Stimulated activated CD4-positive, alpha-beta T cell treated with anti-CD3 and anti-CD28 coated beads, Interleukin-4, amount 100 ng/mL, for 4 hours (primary cell): ENCODE measurements at places on chromosomes 1 and 21.

- DNase-seq: no peak
Observed at GRCh38 chr1:28247612-28248272, 11.6 kb upstream of the SESN2 start.

DNA sequence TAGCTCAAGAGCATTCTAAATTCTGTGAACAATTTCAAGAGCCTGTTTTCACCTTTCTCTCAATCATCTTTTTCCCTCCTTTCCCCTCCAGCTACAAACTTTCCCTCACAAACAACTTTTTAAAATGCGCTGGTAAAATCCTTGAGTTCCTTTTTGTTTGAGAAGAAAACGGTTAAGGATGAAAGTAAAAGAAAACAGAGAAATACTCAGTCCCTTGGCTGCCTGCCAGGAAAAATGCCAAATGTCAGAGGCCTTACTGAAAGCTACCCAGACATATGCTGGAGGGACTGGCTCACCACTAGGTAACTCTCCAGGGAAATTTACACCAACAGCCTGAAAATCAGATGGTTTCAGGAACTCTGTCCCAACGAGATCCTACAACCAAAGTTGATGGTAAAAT is 11.0 kb upstream of the SERBP1 start:
- peak; percentile 12 for DNase-seq

DNA sequence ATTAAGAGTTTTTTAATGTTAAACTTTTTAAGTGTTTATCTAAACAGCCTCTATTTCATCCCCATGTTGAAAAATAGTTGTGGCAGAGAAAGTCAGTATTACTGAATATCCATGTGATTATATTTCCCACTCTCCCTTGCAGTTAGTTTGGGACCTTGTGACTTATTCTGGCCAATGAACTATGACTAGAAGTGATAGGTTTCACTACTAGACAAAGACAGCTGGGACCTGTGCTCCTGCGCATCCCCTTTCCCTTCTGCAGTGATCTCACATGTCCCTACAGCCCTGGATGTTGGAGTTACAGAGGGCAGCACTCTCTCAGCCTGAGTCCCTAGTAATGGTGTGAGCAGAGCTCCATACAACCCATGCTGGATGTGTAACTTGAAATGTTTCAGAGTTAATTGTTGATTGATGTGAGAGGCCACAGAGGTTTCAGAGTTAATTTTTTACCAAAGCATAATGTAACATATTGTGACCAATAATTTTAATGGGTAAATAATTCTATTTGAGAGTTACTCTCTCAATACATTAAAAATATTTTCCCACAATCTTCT is 18.7 kb upstream of the SAMD13 start:
- no peak for DNase-seq

DNA sequence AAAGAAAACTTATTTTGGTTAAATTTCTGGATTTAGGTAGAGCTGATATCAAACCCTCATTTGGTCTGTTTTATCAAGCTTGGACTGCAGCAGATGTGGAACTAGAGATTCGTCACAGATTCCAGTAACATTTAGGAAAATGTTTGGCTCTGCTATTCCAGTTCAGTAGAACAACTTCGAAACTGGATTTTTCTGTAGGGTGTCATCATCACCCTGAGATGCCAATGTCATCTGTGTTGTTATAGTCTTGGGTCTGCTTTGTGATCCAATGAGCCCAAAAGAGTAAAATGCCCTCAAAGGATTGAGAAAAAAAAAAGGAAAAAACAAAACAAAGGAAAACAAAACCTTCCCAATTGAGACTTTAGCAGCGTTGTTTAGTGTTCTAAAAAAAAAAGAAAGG is 55.4 kb downstream of the LAMC2 start:
- no peak for DNase-seq
